ENCODE measurements at places on chromosomes 11 and 22.
A peak's percentile ranks its signal among the peaks of the same experiment; 100 is the strongest.

DNA sequence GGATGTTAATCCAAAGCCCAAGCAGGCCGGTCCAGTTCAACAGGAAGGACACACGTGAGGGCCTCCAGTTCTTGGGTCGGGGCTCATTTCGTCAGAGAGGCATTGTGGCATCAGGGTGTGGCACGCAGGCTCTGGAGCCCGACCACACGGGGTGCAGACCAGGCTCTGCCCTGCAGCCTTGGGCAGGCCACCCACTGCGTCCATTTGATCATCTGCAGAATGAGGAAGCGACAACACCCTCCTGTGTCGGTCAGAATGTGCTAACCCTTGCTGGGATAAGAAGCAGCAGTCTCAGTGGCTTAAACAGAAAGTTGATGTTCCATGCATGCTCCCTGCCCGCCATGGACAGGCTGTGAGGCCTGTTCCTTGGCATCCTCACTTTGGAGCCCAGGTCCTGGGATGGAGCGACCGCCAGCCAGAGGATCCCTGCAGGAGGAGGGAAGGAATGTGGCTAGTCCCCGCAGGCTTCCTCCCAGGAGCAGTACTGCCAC, 10.8 kb downstream of the RIBC2 start:
- no peak for DNase-seq

GRCh38 chr11:96090711-96091110, 166.8 kb upstream of the MTMR2 start:
- DNase-seq = no peak

- DNase-seq = no peak
These were observed 76.7 kb upstream of the SEPTIN5 start for GRCh38 chr22:19637408-19638281.

DNA sequence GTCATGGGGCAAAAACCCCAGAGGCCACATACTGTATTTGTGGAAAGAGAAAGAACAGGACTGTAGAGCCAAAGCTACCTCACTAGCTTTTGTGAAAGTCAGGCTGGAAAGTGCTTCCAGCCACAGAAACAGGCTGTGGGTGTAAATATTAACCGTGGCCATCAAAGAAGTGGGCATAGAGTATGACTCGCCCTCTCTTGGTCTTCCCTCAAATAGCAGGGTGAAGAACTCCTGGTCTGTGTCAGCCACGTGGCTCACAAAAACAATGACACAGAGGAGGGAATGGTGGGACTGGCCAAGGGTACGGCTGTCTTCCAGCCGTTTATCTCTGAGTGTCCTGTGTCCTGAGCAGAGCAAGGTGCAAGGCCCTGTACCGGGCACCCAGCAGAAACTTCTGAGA, 37.6 kb upstream of the UBASH3B start:
- no peak for DNase-seq

DNA sequence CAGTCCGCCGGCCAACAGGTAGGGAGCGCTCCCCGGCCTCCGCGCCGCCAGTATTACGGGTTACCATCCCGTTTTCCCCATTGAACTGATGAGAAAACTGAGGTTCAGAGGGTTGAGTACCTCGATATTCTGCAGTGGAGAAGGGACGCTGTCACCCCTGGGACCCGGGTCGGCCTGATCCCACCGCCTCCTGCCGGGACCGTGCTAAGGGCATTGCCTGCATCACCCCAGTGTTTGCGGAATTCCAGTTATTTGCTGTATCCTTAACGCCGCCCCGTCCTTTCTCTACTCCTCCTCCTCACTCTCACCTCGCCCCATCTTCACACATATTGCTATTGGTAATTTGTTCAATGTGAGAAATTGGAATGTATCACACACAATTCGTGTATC, 370 bp upstream of the A4GALT start:
- DNase-seq = no peak

- no peak for DNase-seq
These were observed 9.7 kb downstream of the KIRREL3 start for GRCh38 chr11:126990716-126991480.

- no peak for DNase-seq
These were observed 73.2 kb downstream of the TRPC6 start for GRCh38 chr11:101510591-101510990.

- DNase-seq = no peak
These were observed 70.5 kb downstream of the LUZP2 start for GRCh38 chr11:24567380-24567779.

DNA sequence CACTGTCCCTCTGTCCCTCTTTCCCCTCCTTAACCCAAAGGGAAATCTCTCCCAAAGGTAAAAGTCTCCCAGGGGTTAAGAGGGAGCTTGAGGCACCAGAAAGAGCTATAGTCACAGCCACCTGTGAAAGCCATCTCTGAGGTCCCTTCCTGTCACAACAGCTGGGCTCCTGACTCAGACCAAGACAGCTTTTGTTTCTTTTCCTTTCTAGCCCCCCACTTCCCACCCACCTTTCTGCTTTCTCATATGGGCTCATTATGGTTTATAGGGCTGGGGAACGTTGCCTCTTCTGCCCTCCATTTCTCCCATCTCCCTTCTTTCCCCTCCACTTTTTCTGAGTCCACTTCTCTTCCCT, 19.1 kb downstream of the MIF start:
- no peak for DNase-seq

DNA sequence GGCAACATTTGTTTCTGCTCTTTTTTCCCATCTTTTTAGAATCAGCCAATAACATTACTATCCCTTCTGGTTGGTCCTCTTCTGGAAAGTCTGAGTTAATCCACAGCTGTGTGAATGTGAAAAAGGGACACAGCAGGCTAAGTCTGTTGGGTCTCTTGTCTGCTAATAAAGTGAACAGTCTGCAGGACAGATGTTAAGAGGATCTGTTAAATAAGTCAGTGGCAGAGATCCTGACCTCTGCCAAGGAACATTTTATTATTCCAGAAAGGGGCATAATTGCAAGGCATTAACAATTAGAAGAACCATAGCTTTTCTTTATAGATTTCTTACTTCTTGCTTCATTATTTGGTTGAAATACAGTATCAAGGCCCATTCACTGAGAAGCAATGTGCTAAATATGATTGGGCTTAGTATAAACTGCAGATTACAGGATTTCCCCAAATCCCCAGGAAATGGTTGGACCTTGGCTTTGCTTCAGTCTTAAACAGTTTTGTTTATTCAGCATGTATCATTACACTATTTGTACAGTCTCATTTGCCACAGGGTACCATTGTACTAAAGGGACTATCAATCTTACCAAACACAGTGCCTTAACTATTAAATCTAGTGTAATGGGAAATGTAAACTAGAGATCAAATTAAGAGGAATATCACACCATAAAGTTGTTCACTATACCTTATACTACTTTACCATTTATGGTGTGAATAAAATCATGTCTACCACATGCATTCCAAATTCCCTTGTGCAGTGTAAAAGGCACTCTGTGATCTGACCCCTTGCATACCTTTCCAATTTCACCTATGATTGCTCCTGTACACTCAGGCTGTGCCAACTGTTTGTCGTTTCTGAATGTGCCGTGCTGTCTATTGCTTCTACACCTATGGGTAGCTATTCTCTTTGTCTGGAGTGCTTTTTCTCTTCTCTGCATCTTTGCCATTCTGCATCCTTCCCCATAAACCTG, 274.0 kb downstream of the SOX6 start:
- DNase-seq = no peak

GRCh38 chr11:66432597-66432996, 6.1 kb downstream of the MRPL11 start:
- peak; percentile 43 for DNase-seq

DNA sequence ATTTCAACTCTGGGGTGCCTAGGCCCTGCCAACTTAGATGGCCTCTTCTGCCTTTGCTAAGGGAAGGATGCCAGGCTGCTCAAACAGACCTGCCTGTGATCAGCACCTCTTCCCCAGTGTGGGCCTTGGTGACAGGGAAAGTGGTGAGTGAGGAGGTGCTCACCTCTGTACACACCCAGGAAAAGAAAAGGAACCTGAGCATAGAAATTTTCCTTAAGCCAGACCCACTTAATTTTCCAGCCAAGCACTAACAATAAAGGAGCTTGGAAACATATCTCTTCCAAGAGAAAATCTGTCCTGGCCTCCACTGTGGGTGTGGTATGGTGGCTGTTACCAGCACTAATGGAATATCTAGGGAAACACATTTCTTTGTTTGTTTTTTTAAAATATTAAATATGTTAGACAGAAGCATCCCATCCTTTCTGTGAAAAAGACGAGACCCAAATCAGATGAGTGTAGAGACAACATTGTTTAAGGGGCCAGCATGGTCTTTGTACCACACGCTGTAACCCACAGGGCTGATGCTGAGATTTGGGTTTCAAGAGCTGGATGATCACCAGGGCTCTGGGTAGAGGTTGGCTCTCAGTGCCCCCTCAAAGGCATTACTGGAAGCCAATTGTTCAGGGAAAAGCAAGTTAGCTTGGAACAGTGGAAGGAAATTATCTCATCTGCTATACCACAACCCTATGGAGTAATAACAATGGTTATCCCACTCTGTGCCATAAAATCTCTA, 472.2 kb downstream of the INSC start:
- DNase-seq = no peak

GRCh38 chr22:44855855-44856254, 103.5 kb downstream of the ARHGAP8 start:
- DNase-seq = no peak

GRCh38 chr11:61955422-61956135, 5.4 kb downstream of the BEST1 start:
- no peak for DNase-seq
